CD4-positive, alpha-beta T cell treated with Interleukin-4 for 1 hour (primary cell): ENCODE measurements at places on chromosomes 2 and 18.

- DNase-seq = no peak
Observed at GRCh38 chr2:41965173-41965908, 82.5 kb upstream of the PKDCC start.

DNA sequence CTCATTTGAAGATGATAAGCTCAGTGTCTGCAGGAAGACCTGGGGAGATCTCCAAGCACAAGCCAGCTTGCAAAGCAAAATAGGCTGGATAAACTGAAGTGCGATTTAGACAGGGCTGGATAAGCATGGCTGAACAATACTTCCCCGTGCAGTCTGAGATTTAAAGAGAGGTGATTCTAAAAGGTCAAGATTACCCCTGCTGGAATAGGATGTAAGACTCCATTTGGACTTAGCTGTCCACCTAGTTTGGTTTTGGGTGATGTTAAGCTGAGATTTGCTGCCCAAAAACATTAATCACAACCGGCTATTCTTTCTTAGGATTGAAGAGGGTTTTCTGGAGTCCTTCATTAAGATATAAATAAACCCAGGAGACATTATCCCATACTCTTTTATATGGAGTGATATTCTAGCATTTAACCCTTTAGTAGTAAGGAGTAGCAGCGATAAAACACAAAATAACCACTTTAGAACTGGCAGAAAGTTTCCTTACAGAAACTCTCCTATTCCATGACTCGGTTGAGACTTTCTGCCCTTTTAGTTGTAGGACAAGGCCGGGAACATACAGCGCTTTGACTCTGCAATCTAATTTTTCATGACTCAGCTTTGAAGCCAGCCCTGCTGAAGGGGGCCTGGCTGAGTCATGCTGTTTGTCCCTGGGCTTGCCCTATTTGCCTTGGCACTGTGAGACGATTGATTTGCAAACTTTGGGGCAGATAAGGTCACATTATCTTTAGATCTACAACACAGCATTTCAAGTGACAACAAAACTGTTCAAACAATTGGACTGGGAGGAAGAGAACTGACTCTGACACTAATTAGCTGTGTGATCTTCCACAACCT lies 238.2 kb downstream of the GCA start:
- DNase-seq = no peak

GRCh38 chr2:45918463-45919159 lies 267.1 kb downstream of the PRKCE start:
- DNase-seq = no peak

DNA sequence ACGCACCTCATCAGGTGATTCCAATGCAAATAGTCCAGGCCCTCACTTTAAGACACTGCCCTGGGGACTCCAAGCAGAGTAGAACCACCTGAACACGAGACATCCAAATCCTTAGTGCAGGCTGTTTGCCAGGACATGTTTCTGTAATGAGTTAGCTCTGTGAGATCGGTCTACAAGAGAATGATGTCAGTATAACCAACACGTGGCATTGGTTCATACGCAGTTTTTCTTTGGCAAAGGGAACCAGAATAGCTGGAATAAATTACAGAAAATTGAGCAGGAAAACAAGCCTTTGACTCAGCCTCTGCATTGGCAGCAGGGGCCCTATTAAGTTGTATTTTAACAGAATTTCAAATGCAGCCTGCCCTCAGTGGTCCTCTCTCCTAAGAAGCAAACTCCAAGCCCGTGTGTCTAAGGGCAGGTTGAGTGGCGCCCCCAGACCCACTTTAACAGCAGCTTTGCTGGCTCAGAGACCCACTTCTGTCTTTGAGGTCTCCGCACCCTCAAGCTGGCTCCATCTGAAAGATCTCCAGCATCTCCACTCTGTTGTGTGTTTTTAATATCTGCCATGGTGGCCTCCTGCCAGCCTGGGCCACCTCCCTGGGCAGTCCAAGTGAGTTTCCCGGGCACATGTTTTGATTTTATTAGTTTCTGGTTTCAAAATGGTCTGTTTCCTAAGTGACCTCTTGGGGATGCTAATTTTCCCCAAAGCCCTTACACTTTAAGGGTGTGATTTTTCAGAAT lies 61.3 kb downstream of the ALPK2 start:
- no peak for DNase-seq

GRCh38 chr2:21774691-21775368 lies 651.1 kb downstream of the TDRD15 start:
- no peak for DNase-seq

DNA sequence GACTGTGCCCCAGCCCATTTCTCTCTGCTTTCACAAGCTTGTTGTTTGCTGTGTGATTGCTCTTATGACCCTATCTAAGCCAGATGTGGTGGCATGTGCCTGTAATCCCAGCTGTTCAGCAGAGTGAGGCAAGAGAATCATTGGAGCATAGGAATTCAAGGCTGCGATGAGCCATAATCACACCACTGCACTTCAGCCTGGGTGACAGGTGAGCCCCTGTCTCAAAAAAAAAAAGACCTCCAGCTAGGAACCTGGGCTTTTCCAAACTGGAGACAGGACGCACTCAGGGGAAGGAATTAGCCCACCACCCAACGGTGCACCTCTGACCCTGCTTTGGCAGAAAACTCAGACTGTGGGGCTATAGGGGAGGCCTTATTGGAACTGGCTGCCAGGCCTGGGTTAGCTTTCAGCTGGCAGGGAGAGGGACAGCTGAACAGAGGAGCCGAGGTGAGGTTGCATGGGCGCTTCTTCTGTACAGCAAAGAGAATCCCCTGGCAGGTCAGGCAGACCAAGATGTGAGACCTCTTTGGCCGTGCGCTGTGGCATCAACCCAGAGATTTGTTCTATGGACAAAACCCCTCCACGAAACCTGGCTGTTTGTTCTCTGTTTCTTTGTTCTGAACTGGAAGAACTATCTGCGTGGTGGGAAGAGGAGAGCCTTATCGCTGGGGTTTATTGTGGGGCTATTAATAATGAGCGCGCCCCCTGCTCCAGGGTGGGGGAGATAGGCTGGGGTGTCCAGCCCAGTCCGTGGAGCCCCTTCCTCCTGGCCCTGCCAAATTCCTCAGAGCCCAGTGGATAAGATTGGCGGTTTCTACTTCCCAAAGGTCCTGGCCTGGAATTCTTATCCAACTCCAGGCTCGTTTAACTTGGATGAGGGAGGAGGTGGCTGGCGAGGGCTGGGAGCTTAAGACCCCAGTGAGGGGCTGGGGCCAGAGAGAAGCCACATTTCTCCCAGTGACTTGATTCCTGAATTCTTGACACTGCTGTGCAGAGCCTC lies 38.8 kb upstream of the SMAD7 start:
- no peak for DNase-seq

DNA sequence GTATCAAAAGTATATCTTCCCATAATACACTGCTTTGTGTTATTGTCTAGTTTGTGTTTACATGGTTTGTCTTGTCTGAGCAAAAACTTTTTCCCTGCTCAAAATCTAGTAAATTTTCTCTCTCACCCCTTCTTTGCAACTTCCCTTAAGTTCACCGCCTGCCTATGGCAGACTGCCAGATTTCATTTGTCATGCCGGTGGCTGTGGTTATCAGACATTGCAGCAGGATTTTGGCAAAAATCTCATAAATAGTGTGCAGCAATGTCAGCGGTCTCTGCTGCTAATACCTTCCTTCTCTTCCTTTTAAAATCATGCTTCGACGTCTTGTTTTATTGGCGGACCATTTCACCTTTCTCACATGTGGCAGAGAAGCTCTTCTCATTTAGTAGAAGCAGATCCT lies 45.6 kb upstream of the TMEM178A start:
- DNase-seq = peak; percentile 44

GRCh38 chr2:212863185-212863588 lies 288.2 kb downstream of the IKZF2 start:
- DNase-seq = peak; percentile 25

DNA sequence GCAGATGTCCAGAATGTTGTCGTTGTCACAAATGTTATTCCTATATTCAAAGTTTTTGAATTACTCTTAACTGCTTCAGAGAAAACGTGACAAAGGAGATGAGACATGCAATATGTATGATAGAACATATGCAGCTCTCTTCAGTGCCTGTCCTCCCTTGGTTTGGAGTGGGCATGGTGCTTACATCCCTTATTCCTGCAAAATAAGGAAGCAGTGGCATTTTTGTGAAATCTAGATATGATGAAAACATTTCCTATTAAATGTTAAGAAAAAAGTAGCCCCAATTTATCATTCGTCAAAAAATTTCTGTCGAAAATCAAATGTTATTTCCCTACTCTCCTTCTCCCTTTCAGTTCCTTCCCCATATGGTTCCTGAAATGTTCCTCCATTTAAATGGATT lies 457.5 kb upstream of the FANCL start:
- no peak for DNase-seq

DNA sequence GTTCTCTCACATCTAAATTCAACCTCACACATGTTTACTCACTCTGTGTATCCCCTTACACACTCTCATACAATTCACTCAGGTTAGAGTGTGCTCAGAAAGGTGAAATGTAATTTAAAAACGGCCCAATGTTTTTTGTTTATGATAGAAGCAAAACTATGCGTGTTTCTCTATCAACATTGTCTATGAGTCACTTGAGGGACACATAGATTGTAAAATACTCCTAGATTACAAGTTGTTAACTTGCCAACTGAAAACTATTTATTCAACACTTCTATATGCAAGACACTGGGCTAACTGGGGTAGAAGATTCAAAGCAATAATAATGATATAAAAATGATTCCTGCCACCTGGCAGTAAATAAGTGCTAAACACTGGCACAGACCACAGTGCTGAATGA lies 24.6 kb downstream of the CCDC195 start:
- no peak for DNase-seq

DNA sequence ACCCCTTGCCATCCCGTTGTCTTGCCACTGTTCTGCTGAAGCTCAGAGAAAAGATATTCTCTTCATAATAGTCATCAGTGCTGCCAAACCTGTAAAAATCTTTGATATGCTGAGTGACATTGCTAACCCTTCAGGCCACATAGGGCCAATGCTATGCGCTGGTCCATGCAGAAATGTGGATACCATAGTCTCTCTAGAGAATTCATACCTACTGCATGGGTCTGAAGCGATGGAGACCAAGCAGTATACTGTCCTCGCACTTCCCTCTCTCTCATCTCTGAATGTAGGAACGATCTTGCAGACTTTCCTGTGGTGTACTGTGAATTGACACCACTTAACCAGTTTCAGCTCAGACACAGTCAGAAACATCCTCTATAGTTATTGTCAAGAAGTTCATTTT lies 17.9 kb upstream of the ANKRD44 start:
- DNase-seq = no peak

DNA sequence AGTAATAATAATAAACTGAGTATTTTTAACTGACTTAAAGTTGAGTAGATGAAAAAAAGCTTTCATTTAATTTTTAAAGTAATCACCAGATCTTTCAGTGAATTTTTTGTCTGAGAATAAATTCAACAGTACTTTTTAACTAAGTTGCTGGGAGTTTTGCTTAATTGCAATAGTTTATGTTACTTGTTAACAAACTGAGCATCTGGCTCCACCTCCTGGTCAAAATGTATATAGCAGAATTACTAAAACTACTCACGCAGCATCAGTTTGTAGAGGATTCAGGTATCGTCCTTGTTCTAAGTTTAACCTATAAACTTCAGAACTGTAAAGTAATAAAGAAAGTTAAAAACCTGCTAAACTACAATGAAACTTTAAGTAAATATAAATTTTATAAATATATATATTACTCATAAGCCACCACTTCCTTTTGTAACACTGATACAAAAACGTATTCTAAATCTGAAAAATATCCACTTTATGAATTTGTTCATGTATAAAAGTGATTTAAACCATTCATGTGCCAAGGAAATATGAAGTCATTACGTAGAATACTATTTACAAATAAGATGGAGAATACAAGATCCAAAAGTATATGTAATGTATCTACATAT lies 21.3 kb downstream of the NOL10 start:
- DNase-seq = peak; percentile 73

DNA sequence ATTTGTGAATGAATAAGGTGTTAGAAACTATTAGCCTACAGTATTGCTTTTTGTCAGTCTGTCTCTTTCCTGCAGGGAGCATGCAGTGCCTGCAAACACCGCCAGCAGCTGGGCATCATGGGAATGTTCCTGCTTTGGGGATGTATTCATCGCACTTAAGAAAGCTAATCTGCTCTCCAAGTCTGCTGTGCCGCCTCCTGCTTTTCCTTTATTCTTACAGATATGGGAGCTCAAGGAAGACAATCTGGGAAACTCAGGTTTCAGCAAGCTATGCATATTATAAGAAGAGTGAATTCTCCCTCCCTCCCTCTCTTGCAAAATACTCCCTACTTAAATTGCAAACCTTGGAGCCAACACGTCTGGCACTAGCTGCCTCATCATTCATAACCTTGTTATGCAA lies 479.2 kb upstream of the ACVR2A start:
- no peak for DNase-seq
